ENCODE measurements at places on chromosomes 16 and 17. TPM values are rescaled to one million over a fixed set of nuclear protein-coding genes. Genes with fewer than 3 reads are reported as not detected.
A peak's percentile ranks its signal among the peaks of the same experiment; 100 is the strongest.

DNA sequence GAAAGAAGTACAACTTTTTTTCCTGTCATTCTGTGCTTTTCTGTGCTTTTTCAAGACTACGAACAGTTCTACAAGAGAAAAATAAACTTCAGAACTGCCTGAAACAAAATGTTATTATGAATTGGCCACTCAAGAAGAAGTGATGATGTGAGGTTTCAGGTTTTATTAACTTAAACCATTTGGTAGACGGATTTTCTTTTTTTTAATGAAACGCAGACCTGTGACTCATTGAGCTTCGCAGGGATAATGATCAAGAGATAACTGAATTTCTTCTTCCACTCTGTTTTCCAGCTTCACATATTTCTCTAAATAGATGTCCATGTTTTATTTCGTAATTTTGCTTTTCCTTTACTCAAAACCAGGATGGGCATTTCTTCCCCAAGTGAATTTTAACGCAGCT lies 32.7 kb downstream of the AIPL1 start:
- DNase-seq = no peak

DNA sequence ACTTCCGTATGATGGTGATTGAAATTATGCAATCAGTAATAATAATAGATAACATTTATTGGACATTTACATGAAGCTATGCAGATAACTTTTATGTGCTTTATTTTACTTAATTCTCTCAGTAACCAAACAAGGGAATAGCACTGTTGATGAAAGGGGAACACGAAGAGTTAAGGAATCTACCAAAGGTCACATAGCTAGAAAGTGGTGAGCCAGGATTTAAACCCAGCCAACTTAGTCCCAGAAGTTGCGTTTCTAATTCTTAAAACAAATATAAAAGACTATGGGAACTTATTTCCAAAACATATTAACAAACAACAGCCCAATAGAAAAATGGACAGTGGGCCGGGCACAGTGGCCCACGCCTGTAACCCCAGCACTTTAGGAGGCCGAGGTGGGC lies 9.7 kb downstream of the SPNS3 start:
- DNase-seq = no peak

- peak; percentile 21 for DNase-seq
Measured at GRCh38 chr17:4310354-4311060, 46.7 kb upstream of the ANKFY1 start.

The CX3CL1 gene
- total RNA-seq = 0.16 TPM

GRCh38 chr17:36546418-36547093 lies 1.8 kb downstream of the GGNBP2 start:
- no peak for DNase-seq

The VMO1 gene
- not detected for total RNA-seq

- DNase-seq = no peak
Measured at GRCh38 chr17:80604009-80604669, 59.5 kb downstream of the RPTOR start.

The KCNJ18 gene
- total RNA-seq = not detected

GRCh38 chr16:24999088-24999670 lies 16.0 kb downstream of the ARHGAP17 start:
- DNase-seq = no peak

The CA5A gene
- total RNA-seq = not detected

Data from GM23338 (cell line).